ENCODE measurements at places on chromosomes 12 and 14.

GRCh38 chr14:76844223-76844622 lies 18.0 kb downstream of the LRRC74A start:
- peak; percentile 28 for DNase-seq

DNA sequence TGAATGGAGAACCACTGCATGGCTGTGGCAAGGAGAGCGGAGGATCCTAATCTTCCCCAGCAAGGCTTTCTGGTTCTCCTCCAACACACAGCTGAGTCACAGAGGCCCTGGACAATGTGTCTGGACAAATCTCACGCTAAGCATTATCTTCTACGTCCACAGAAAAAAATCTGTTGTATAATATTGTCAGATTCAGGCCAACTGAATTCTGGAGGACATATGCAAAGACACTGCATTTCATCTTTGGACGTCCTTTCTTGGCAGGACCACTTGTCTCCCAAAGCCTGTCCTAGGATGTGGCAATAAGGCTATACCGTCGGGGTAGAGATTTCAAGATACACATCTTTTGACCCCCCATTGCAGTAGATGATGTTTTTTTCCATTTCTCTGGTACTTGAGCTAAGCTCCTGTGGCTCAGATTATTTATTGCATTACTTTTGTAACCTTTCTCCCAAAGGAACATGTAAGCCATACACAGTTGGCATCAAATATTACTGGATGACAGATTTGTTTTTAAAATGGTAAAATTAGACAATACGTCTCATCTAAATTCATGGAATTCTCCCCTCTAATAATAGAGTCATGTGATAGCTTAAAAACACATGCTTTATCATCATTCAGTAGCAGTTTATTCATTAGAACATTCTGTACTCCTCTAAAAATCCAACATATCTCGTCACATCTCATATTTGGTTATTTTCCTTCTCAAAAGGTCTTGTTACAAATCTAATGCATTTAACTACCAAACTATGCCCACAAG lies 19.4 kb downstream of the LMO3 start:
- no peak for DNase-seq

GRCh38 chr12:31236998-31237637 lies 88.8 kb downstream of the SINHCAF start:
- no peak for DNase-seq

DNA sequence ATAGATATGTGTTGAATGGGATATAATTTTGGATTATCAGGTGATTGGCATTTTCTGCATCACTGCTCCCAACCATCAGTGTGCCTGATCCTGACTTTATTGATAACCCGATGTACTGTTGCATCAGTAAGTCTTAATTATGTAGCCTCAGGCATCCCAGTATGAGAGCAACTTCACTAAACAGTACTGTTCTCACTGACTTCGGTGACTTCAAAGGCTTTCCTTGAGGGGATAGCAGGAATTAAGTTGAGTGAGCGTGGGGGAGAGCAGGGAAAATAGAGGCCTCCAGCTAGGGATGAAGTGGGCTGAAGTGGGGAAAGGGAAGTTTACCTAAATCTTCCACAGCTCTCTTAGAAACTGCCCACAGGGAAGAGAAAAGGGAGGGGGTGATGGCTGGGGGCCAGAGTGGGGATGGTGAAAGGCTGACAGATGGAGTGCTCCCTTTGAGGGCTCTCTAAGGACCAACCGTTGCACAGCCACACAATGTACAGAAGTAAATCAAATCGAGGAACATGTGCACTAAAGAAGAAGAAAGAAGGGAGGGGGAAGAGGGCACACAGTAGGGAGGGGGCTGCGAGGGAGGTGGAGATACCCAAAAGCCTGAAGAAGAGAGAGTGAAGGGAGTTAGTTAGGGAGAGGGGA lies 10.7 kb upstream of the NEUROD4 start:
- DNase-seq: no peak

DNA sequence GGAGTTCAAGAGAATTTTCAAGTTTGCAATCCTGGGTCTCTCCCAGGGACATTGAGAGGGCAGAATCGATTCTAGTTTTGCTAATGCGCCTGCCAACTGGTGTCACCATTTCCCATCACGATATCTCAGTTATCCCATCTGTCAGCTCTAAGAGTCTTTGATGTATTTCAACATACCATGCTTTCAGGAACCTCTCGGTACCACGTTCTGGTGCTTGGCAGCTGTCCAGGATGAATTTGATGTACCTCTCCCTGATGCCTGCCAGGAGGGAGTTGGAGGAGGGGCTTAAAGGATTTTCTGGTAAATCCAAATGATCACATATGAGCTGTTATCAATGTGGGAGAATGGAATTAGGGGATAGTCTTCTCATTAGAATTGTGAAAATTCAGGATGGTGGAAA lies 332.5 kb downstream of the RGS6 start:
- no peak for DNase-seq

DNA sequence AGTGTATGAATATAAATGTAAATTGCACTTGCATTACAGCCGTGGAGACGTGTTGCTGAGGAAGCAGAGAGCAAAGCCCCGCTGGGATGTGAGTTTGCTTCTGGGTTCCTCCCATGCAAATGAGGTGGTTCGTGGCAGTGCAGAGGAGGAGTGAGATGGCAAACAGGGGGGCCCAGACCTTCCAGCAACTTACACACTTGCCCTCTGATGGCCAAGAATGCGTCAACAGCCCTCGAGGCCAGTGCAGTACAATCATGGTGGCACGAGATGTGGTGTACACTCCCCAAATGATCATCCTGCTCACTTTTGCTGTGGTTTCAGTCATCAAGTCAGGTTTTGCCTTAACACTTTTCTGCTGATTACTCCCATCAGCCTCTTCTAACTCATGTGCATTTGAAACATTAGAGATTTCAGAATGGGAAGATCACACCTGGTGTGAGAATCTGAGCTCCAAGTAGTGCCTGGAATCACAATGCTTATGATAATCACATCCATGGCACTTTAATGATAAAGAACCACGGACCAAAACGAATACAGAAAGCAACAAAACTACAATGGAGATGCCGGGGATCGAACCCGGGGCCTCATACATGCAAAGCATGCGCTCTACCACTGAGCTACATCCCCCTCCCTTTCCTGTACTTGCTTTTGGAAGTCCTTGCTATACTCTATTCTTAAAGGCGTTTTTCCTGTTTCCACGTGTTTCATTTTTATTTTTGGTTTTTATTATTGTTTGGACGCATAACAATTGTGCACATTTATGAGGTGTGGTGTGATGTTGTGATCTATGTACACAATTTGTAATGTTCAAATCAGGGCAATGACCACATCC lies 7.0 kb upstream of the UBC start:
- peak; percentile 40 for DNase-seq

DNA sequence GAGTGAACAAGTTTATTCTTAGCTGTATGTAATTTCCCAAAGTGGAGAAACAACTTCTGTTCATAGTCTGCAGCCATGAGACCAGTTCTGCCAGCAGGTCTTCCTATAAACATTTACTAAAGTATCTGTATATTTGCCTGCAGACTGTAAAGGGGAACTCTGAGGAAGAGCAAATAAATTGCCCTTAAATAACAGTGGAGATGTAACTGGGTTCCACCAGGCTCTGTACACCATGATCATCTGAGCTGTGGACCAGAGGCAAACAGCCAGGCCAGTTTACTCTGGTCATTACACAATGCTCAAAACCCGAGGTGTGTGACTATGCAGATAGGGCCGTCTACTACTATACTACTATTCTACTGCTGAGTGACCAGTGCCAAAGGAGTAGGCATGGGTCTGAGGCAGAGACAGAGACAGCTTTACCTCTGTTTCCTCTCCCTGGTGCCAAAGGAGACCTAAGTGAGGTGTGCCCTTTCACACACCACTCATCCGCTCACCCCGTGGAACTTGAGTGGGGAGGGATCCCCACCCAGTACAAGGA lies 21.1 kb upstream of the CERS5 start:
- no peak for DNase-seq

DNA sequence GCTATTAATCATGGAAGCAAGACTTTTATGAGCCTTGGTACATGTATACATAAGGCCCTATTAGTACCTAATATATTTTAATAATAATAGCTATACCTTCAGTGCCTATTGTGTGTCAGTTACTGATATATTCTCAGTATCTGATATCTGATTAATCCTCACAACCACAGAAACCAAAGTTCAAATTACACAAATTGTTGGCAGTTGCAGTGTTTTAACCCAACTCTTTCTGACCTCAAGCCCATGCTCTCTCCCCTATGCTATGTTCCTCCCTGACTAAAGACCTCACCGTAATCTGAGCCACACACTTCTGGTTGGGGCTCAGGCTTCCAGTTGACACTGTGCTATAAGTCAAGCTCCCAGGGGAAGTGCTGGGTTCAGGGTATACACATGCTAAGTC lies 214.4 kb downstream of the SPTSSA start:
- DNase-seq: no peak
